ENCODE measurements at places on chromosomes 1 and 21.

- no peak for DNase-seq
These were observed 57.7 kb downstream of the ZC3H11B start for GRCh38 chr1:219555031-219555692.

DNA sequence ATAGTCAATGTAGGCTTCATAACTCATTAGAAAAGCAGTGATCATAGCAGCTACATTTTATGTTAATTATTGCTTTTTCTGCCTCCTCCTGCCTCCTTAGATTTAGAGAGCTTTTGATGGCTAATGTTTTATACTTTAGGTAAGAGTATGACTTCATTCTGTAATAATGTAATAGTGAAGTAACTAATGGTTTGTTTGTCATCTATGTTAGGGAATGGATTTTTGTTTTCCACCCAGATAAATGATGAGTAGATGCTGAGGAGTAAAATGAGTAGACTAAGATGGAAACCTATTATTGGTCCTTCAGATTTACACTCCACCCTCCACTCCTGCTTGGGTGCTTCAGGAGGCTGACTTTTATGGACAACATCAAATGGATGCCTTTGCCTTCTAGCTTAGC lies 170.6 kb downstream of the CTH start:
- DNase-seq, result no peak

- DNase-seq, result no peak
These were observed 6.4 kb upstream of the TSNAX start for GRCh38 chr1:231522038-231522437.

DNA sequence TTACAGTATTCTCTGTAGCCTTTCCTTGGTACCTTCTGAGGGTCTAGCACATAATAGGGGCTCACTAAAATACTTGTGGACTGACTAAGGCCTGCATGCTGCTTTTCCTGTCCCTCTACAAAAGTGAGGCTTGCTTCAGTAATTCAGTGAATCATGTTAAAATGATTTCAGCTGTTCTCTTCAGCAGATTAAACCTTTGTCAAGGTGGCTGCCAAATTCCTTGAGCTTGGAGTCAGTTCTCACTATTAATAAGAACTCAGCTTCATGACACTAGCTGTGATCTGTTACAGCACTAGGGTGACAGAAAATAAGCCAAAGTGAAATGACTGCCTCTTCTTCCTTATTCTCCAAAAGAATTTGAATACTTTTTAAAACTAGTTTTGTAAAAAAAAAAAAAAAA lies 128.8 kb downstream of the KCNN3 start:
- DNase-seq, result no peak

DNA sequence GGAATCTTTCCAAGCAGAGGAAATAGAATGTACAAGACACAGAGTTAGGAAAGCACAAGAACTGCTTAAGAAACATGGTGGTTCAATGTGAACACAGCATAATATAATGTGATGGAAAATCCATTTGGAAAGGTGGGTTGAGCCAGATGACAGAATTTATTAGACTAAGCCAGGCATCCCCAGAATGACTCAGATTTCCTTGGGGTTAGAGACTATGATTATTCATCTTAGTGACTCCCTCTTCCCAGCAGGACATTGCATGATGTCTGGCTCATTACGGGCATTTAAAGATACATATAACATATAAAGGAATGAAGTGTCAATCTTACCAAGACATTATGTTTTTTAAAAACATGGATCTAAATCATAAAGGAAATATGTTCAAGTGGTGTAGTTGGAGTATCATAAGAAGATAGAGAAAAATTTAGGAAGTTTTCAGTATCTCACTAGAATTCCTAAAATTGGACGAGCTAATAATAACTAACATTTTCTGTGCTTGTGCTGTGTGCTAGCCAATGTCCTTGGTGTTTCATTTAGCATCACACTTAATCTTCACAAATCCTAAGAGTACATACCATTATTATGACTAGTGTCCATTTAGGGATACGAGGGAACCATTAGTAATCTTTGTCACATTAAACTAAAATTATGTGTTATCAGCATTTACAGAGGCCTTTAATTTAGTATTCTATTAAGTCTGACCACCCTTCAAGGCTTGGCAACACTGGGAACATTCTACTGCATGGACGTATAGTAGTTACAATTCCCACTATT lies 41.0 kb upstream of the ST6GALNAC5 start:
- DNase-seq, result no peak

Measured in T-helper 2 cell treated with Interferon-gamma antibody and Interleukin-4, amounts not matched to agents 5 μg/mL and 100 μg/mL, for 36 hours (primary cell).